Stimulated activated CD4-positive, alpha-beta T cell treated with anti-CD3 and anti-CD28 coated beads, TNF-alpha, amount 100 ng/mL, for 48 hours (primary cell): ENCODE measurements at places on chromosomes 7 and 10.

DNA sequence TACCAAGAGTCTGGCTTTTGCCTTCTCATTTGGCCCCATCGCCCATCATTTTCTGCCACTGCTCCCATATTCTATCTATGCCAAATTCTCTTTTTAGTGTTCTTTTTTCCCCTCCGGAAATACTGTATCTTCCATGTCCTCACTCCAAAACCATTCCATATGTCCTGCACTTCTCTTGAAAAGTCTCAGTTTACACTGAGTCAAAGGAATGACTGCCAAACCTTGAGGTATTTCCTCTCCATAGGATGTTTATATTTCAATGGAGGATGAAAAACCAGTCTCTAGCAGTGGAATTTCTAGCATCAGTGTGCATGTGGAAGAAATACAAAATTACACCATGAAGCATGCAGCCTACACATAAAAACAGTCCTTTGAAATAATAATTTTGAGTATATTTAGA, 121.4 kb upstream of the PHYHIPL start:
- DNase-seq: no peak

GRCh38 chr7:154856733-154857132, 146.2 kb downstream of the PAXIP1 start:
- no peak for DNase-seq

- no peak for DNase-seq
Observed at GRCh38 chr7:28570113-28570969, 158.0 kb downstream of the CREB5 start.

GRCh38 chr10:129467359-129468064, 471 bp downstream of the MGMT start:
- no peak for DNase-seq

DNA sequence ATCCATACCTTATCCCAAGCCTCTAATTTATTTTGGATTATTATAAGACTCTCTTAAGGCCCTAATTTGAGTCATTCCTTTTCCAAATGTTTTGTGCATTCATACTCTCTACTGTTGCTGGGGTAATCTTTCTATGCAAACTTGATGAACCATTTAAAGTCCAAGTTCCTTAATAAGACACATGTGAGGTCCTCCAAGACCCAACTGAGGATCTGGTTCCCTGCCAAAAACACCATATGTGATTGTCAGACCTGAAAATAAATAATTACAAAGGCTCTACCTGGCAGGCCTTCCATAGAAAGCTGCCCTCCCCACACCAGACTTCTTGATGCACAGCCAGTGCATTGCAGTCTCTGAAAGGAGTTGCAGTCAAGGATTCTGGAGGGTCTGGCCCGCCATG, 257.9 kb upstream of the AKR1E2 start:
- no peak for DNase-seq

GRCh38 chr10:83961620-83962019, 177.7 kb upstream of the GHITM start:
- no peak for DNase-seq

- no peak for DNase-seq
Observed at GRCh38 chr10:31209478-31209877, 109.5 kb upstream of the ZEB1 start.

- DNase-seq: no peak
Observed at GRCh38 chr10:97676770-97677581, 10.1 kb downstream of the AVPI1 start.

DNA sequence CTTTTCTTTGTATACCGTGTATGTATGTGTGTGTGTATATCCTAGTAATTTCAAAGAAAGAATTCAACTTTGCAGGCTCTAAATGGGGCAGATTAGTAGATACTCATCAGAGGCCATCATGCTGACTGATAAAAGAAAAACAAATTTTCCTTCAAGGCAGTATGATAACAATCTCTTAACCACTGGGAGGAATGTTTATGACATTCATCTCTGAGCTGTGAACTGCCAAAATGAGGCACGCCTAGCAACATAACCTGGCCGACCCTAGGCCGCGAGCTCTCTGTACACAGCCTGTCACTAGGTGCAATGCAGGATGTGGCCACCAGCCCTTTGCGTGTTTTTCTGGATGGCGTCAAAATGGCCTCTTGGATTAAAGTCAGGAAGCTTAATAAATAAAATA, 343.7 kb upstream of the GALNT17 start:
- DNase-seq: no peak

- no peak for DNase-seq
Observed at GRCh38 chr10:131290781-131291180, 20.7 kb downstream of the TCERG1L start.

GRCh38 chr7:97844036-97844435, 28.2 kb downstream of the ASNS start:
- no peak for DNase-seq

- DNase-seq: no peak
Observed at GRCh38 chr7:13282377-13282980, 595.0 kb downstream of the ARL4A start.

- DNase-seq: no peak
Observed at GRCh38 chr10:28442403-28442802, 90.5 kb upstream of the WAC start.

GRCh38 chr7:4144811-4145510, 537.1 kb upstream of the FOXK1 start:
- DNase-seq: no peak

GRCh38 chr7:7970531-7971307, 2.1 kb downstream of the GLCCI1 start:
- DNase-seq: no peak

DNA sequence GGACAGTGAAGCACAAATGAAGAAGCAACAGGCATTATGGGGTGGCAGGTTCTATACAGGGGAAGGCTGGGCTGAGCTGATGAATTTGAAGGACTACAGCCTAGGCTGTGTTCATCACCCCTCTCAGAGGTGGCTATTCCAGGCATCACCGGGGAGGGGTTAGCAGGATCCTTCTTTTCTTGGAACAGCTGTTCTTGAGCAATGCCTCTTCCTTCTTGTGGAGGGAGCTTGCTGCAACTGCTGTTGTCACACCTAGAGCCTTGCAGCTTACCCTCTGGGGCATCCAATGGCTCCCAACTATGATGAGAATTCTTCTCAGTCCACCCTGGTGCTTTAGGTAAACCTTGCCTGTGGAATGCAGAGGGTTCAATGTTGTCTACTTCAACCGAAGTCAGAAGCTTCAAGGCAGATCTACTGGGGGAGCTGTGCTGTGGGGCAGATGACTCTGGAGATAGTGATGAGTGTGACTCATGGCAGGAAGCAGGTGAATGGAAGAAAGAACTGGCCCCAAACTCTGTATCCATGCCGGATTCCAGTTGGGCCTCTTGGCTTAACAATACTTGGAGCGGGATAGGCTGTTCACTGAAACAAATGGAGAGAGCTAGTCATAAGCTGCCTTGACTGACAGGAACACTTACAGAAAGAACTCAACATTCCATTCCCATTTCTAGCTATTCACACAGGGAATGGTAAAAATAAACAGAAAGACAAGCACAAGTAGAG, 21.5 kb upstream of the PPP3CB start:
- no peak for DNase-seq

DNA sequence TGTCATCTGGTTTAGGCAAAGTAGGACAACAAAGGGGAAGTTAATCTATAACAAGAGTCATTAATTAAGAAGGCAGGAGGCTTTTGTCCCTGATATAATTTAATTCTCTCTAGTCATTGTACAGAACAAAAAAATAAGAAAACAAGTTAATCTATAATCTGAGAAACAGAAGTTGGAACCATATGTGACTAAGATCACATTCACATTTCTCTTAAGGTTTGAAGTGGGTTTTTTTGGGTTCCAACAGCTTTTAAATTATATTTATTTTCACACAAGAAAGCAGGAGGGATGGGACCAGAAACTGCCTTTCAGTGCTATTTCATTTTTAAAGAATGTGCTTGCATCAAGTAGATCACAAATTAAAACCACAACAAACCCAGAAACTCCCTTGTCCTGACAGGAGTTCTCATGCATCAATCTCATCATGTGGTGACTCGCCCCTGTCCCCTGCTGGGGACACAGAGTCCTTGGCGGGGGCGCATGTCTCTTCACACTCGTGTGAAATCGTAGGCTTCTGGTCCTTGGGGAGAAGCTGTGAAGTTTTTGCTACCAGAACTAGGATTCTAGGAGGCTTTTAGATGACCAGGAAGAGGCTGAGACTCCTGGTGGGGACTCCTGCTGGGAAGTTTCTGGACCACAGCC, 10.1 kb upstream of the OPN4 start:
- no peak for DNase-seq
